Choroid plexus epithelial cell (primary cell): ENCODE measurements at places on chromosomes 7 and 10.

DNA sequence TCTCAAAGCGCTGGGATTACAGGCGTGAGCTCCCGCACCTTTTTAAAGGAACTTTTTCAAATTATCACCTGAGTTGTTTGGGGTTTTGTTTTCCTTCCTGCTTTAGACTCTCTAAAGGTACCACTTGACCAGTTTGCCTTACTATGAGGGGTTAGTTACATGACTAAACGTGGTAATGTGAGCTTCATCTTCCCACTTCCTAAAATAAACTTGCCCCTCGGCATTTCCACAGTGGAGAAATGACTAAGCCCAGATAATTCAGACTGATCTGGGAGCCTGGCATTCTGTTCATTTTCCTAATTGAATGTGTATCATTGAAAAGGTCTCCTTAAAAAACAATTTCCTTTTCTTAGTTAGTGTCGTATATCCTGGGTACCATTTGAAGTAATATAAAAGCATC lies 163.4 kb downstream of the PLXDC2 start:
- no peak for DNase-seq

- no peak for DNase-seq
These were observed 67.4 kb downstream of the VWC2 start for GRCh38 chr7:49840751-49841405.

DNA sequence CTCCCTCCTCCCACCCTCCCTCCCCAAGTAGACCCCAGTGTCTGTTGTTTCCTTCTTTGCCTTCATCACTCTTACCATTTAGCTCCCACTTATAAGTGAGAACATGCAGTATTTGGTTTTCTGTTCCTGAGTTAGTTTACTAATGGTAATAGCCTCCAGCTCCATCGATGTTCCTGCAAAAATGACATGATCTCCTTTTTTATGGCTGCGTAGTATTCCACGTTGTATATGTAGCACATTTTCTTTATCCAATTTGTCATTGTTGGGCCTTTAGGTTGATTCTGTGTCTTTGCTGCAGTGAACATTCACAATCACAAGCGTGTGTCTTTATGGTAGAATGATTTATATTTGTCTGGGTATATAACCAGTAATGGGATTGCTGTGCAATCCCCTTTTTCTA lies 51.8 kb upstream of the ARHGAP12 start:
- no peak for DNase-seq

DNA sequence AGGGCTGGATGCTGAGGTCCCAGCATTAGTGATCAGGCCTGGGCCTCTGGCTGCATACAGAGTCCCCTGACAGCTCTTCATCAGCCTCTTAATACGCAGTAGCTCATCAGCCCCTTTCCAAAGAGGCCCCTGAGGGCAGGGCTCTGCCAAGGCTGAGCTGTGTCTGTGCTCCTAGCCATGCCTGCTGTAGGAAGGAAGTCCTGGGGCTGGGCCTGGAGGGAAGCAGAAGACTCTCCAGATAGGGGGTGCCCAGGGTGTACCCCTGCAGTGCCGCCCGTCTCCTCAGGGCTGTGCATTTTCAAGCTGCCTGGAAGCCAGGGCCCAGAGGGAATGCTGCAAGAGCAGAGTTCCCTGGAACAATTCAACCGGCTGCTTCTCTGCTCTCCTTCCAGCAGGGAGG lies 7.3 kb upstream of the RET start:
- DNase-seq, result no peak
